ENCODE measurements at places on chromosomes 13 and 19.
A peak's percentile ranks its signal among the peaks of the same experiment; 100 is the strongest.

GRCh38 chr13:58134012-58134411 is 502.5 kb downstream of the PCDH17 start:
- DNase-seq, result no peak

DNA sequence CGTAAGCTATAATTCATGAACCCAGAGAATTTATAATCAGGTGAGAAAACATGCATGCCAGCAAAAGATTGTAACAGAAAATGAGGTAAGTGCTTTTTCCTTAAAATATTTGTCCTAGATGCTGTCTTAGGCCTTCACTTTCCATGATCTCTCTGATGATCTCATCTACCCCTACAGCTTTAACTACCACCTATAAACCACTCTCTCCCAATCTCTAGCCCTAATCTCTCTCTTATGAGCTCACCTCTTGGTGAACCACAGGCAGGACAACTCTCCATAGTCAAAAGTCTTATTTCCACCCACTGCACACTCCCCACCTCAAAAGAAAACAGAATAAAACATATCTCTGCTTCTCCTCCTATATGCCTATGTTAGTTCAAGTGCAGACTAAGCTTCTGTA is 137.1 kb downstream of the SLC7A1 start:
- DNase-seq, result no peak

- no peak for DNase-seq
These were observed 78.6 kb downstream of the CDADC1 start for GRCh38 chr13:49326222-49326917.

GRCh38 chr13:29892151-29892550 is 41.7 kb upstream of the UBL3 start:
- DNase-seq, result no peak

GRCh38 chr13:113815151-113816058 is 48.5 kb downstream of the GAS6 start:
- DNase-seq, result no peak

- no peak for DNase-seq
These were observed 252.1 kb downstream of the RFC3 start for GRCh38 chr13:34070006-34070405.

DNA sequence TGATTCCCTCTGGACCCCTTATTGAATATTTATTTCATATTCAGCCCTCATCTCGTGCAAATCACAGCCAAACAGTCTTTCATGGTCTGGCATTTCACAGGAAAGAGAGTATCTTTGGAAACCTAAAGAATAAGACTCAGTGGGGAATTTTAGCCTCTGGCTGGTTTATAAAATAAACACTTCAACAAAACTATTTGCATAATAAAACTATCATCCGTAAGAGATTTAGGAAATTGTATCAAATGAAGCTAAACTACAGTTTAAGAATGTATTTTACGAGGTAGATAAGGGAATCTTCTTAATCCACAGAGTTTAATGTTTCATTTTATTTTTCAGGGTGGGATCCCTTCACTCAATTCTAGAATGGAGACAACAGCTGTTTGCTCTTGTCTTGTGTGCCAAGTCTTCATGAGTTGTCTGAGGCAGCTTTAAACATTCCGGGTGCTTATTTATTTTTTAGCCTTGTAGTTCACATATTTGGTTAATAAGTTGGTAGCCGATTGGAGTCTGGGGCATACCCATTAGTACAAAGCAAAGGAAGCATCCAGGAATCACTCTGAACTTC is 634.4 kb upstream of the KLF12 start:
- no peak for DNase-seq

DNA sequence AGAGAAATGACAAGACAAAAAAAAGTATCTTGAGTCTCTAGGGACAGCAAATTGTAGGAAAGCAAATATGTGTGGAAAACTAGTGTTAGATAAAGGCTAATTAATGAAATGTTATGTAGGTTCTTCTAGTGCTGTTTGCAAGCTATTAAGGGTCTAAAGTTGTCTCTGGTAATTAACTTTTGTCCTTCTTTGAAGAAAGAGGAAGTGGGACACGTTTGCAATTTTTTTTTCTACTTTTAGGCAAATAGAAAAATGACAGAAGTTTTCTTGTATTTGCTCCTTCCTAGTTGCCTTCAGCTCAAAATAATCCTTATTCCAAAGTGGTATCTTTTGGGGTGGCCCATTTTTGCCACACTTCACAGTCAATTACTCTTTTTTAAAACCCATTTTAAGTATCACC is 1877.7 kb upstream of the PRR20A start:
- DNase-seq, result no peak

GRCh38 chr13:75129331-75129730 is 352.6 kb downstream of the TBC1D4 start:
- no peak for DNase-seq

DNA sequence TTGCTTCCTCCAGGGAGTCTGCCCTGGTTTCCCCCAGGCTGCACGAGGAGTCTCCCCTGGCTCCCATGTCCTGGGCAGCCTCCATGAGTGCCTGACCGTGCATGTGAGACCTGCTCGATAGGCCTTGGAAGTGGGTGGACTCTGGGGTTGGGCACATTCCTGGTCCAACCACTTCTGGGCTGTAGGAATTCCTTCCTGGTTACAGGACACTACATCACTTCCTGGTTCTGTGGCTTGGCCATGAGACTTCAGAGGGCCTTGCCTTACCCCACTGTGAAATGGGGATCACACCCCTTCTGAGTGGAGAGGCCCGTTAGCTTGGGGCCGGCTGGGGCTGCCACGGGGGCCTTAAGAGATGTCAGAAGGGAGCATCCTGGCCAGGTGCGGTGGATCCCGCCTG is 4.0 kb upstream of the ZNF628 start:
- DNase-seq, result no peak

- DNase-seq, result no peak
These were observed 138.4 kb downstream of the RFC3 start for GRCh38 chr13:33956346-33956745.

DNA sequence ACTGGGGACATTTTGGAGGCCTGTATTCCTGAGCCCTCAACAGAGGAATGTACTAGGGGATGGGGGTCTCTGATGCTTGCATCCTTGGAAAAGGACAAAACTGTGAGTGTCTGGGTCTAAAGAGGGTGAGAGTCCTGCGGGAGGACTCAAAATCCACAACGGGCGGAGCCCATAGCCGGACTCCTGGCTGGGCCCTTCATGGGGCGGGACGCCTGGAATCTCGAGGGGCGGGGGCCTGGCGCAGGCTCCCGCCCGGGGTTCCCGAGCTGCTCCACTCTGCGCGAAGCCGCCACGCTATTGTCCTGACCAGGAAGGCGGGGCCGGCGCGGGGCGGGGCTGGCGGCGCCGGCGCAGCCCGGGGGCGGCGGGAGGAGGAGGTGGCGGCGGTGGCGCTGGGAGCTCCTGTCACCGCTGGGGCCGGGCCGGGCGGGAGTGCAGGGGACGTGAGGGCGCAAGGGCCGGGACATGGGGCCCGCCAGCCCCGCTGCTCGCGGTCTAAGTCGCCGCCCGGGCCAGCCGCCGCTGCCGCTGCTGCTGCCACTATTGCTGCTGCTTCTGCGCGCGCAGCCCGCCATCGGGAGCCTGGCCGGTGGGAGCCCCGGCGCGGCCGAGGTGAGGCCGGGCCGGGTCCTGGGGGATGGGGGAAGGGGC is at the start of gene APLP1:
Gene APLP1, plus strand, starts transcription at position 403 of the 651 bp plus-strand sequence. Its CDS starts 63 bp downstream, at position 466.
- no peak for DNase-seq

DNA sequence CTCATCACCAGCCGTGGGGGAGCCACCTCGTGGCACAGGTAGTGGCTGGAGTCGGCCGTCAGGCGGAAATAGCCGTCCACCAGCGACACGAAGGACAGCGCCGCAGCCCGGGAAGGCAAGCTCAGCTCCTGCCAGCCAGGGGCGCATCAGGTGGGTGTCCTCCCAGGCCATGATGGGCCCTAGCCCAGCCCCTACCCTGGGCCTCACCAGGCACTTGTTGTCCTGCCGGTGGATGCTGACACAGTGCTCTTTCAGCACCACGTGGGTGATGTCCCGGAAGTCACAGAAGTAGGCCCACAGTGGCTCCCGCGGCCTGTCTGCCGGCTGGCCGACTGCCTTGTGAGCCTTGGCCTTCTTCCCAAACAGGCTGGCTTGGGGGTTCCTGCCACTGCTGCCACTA is 15.7 kb downstream of the TYK2 start:
- no peak for DNase-seq

GRCh38 chr13:60335531-60335930 is 61.5 kb upstream of the TDRD3 start:
- DNase-seq, result no peak

- DNase-seq, result no peak
These were observed 85.2 kb downstream of the EDNRB start for GRCh38 chr13:77833331-77833863.

DNA sequence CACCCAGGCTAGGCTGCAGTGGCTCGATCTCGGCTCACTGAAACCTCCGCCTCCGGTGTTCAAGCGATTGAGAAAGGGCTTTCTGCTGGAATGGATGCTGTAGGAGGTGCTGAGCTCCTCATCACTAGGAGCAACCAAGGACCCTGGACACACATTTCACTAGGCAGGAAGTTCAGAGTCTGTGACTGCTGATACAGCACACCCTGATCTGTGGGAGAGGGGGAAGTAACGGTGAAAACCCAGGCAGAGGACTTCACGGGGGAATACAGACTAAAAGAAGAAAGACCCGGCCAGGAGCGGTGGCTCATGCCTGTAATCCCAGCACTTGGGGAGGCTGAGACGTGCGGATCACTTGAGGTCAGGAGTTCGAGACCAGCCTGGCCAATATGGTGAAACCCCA is 11.9 kb upstream of the NOTCH3 start:
- no peak for DNase-seq

DNA sequence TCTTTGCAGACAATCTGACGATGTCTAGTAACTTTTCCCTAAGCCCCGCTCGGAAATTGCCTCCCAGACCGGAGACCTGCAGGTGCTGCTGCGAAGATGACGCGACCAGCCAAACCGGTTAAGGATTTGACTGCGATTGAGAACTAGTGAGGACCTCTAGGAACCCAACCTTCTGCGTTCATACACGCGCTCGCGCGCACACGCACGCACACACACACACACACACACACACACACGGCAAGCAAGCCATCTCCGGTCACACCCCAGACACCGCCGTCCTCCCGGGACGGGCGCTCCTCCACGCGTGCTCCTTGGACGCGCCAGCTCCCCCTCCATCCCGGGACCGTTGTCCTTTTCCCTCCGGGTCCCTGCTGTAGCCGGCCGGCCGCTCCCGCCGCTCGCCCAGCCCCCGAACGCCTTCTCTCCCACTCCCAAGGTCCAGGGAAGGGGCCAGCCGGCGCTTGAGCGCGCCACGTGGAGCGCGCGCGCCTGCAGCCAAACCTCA is 1.2 kb downstream of the TBC1D4 start:
- DNase-seq, result peak; percentile 9

GRCh38 chr19:47037766-47038165 is 10.7 kb downstream of the TMEM160 start:
- DNase-seq, result no peak

GRCh38 chr13:48874165-48874564 is 101.5 kb upstream of the FNDC3A start:
- no peak for DNase-seq

- DNase-seq, result no peak
These were observed 190.9 kb downstream of the IRS2 start for GRCh38 chr13:109595471-109595870.

- no peak for DNase-seq
These were observed 405.0 kb downstream of the COG6 start for GRCh38 chr13:40060296-40061007.

DNA sequence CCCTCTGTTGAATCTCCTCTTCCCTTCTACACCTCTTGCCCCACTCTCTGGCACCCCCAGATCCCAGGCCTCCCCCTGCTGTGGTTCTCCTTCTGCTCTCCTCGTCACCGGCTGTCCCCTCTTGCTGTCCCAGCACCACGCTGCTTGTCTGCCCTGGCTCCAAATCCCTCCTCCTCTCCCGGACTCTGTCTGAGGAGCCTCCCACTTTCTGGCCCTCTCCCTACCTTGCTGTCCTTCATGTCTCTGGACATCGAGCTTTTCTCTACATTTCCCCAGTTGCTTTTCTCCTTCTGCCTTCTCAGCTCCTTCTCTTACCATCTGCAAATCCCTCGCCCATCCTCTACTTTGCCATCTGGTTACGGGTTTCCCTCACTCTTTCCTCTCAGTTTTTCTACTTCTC is 1.2 kb downstream of the ZNF347 start:
- no peak for DNase-seq

DNA sequence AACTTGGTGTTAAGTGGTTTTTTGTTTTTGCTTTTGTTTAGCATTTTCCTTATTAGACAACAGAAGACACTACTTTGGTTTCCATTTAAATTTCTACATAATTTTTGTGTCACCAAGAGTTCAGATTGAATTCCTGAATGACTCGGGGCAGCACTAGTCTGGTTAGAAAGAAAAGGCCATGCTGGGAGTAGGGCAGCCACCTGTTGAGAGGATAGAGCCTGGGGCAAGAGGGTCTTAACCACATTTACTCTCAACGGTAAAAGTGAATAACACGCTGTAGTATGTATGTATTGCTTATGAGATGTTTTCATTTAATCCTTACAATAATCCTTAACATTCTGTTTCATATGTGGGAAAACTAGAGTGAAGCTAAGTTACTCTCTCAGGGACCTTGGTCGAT is 71.6 kb downstream of the GPR12 start:
- no peak for DNase-seq

DNA sequence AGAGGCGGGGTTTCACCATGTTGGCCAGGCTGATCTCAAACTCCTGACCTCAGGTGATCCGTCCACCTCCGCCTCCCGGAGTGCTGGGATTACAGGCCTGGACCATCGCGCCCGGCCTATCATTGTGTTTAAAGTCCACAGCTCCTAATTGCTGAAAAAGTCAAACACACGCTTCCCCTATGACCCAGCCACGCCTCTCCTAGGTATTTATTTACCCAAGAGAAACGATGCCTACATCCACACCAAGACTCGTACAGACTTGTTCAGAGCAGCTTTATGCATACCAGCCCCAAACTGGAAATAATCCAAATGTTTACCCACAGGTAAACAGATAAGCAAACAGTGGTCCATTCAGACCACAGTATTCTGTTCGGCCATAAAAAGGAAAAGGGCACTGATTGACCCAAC is 15.1 kb downstream of the ZNRF4 start:
- no peak for DNase-seq

DNA sequence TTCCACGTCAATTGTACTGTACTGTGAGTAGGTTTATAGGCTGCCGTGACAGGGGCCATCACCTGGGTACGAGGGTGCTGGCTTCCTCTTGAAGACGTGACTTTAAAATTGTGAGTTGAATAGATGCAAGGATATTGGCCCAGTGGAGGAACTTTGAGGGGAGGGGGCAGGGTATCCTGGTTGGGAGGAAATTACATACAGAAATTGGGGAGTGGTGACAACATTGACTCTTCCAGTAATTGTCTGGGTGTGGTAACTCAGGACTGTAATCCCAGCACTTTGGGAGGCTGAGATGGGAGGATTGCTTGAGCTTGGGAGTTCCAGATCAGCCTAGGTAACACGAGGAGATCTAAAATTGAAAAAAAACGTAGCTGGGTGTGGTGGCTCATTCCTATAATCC is 30.4 kb downstream of the DPRX start:
- DNase-seq, result no peak

GRCh38 chr13:27211771-27212364 is 39.5 kb upstream of the RPL21 start:
- no peak for DNase-seq

GRCh38 chr13:74931698-74932433 is 550.1 kb downstream of the TBC1D4 start:
- DNase-seq, result no peak

GRCh38 chr19:36060430-36060829 is 5.7 kb downstream of the WDR62 start:
- DNase-seq, result no peak

- no peak for DNase-seq
These were observed 1297.4 kb upstream of the MIR17HG start for GRCh38 chr13:90049989-90050671.
